ENCODE measurements at places on chromosomes 16 and 17. TPM values are rescaled to one million over a fixed set of nuclear protein-coding genes. Genes with fewer than 3 reads are reported as not detected.
A peak's percentile ranks its signal among the peaks of the same experiment; 100 is the strongest.

CSH1 gene
- total RNA-seq, result not detected

PIPOX gene
- 8.7 TPM for total RNA-seq

KRT25 gene
- not detected for total RNA-seq

DNA sequence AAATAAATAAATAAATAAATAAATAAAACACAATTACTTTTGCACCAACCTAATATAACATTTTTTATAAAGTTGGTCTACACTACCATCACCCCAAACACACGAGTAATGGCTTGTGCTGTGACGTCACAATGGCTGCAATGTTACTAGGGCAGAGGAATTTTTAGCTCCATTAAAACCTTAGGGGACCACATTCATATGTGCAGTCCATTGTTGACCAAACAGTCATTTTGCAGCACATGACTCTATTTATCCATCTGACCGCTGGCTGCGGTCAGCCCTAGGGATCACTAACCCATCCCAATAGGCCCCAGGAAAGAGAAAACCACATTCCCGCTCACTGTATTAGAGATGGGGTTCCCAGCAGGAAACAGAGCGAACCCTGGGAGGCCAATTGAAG, 9.6 kb downstream of the CDH5 start:
- no peaks in the 10 kb centered on the region for H3K4me1 ChIP-seq
- H3K36me3 ChIP-seq, result no peaks in the 10 kb centered on the region
- no peak overlapping the region for H3K27ac ChIP-seq
- peaks cover 1% of the 10 kb centered on the region for H3K27me3 ChIP-seq
- no peak overlapping the region for H3K4me3 ChIP-seq
- DNase-seq, result no peak

GRCh38 chr16:17304106-17304490, 166.7 kb downstream of the XYLT1 start:
- H3K27me3 ChIP-seq, result no peaks in the 10 kb centered on the region
- H3K4me1 ChIP-seq, result peaks cover 21% of the 10 kb centered on the region
- no peak for DNase-seq
- H3K4me3 ChIP-seq, result no peak overlapping the region

DNA sequence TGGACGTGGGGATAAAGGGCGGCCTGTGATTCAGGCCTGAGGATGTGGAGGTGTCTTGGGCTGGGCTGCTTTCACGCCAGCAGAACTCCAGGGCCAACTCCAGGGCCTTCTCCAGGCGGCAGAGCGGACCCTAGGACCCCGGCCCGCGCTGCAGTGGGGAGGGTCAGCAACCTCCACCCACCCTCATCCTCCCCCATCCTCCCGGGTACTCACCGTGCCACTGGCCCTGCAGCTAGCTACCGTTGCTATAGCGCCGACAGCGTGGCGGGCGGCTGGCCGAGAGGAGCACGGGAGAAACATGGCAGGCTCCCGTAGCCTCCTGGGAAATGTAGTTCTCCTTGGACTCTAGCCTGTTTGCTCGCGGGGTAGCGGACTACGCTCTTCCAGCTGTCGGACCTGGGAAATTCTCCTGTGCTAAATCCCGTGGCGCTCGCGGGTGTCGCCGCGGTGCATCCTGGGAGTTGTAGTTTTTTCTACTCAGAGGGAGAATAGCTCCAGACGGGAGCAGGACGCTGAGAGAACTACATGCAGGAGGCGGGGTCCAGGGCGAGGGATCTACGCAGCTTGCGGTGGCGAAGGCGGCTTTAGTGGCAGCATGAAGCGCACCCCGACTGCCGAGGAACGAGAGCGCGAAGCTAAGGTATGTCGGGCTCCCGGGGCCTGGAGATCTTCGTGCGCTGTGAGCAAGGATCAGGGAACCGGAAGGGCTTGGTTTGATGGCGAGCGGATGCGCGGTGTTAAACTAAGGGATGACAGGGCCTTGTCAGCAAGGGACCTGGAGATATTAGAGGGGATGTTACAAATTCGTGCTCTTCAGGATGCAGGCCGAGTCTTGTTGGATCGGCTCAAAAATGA, at the start of the genes FTO and RPGRIP1L:
FTO (plus strand) TSS at position 567 of the 855 bp plus-strand sequence.
RPGRIP1L (minus strand) TSS at position 270 of the 855 bp plus-strand sequence. CDS start 3,136 bp downstream, outside the sequence.
- peak within 1 kb of the TSS; percentile 99 for H3K4me3 ChIP-seq
- peak within 1 kb of the TSS; percentile 97 for H3K27ac ChIP-seq
- H3K36me3 ChIP-seq, result no peaks in the 10 kb centered on the region
- no peaks in the 10 kb centered on the region for H3K27me3 ChIP-seq
- H3K4me1 ChIP-seq, result peaks cover 42% of the 10 kb centered on the region

DNA sequence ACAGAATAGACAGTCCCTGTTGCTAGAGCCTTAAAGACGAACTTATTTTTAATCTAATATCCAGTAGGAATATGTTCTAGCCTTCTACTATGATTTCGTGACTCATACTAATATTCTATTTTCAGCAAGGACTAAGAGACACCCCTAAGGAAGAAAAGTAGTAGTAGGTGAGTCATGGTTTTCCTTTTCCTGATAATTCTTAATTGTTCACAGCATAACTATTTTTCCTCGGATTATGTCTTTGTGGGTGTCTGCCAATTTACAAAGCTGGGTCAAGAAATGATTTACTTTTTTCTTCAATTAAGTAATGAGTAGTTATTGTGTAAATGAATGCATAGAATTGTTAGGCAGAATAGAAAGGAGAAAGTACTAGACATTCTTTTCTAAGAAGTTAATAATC, 292.2 kb downstream of the TOX3 start:
- DNase-seq, result no peak
- no peaks in the 10 kb centered on the region for H3K27me3 ChIP-seq
- H3K4me3 ChIP-seq, result no peak overlapping the region
- H3K4me1 ChIP-seq, result no peaks in the 10 kb centered on the region

DNA sequence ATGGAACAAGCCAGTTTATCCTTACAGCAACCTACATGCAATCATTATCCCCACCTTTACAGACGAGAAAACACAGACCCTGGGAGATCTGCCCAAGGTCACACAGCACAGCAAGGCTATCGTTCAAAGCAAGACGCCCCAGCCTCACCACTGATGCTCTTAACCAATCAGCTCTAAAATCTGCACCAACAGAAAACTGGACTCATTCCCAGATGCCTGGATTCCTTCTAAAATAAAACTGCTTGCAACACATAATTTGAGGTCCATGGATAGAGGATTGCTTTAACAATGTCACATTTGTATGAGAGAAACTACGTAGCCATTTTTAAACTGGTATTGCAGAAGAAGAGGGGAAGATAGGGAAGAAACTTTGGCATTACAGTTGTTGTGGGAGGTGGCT, 6.8 kb downstream of the COTL1 start:
- peak overlapping the region; percentile 91 for H3K27ac ChIP-seq

DNA sequence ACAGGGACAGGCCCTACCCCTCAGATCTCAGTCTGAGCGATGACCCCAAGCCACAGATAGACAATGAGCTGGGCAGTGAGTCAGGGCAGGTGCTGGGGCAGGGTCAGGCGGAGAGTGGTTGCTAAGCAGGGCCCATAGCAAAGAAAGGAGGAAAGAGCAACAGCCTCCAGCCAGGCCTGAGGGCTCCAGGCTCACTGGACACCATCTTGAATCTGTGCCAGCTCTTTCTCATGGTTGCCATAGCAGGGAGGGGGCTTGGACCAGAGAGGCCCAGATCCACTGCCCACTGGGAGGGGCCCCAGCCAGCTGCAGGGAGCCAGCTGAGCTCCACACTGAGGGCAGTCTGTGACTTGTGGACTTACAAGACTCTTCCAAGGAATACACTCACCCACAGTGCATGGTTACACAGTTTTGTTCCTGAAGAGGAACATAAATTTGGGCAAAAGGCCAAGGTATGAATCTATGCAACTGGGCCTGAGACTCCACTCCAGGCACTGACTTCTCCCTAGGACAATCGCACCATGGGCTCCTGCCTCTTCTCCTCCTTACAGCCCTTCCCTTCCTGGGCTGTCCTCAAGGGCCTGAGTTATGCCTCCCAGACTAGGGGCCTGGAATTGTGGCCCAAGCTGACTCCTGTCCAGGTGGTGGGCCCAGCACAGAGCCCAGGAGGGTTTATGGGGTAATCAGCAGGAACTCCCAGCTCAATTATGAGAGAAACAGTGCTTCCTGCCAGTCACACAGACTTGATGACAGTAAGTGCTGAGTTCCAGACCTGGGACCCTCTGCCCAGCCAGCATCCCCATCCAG, 59.9 kb downstream of the BEAN1 start:
- H3K27me3 ChIP-seq, result peaks cover 1% of the 10 kb centered on the region
- DNase-seq, result no peak
- peaks cover 13% of the 10 kb centered on the region for H3K4me1 ChIP-seq
- no peak overlapping the region for H3K4me3 ChIP-seq

DNA sequence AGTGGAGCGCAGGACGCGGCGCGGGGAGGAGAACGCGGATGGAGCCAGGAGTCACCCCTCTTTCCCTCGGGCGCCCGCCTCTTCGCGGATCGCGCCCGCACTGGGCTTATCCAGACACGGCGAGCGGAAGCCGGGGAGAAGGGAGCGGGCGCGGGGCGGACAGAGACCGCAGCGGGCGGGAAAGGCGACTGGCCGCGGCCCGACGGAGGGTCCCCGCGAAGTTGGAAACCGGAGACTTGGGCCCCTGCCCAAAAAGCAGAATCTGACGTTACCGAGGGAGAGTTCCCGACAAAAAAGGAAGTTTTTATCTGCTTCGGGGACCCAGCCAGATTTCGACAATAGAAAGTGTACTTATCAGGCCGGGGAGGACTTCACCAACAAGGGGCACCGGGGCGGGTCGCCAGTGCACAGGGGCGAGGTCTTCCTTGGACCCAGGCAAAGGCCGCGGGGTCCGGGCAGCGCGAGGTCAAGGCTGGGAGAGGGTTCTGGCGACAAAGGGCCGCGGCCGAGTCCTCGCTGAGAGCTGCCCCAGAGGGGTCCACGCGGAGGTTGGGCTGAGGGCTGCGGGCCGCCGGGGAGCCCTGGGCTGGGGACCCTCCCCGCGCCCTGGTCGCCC, 519 bp downstream of the ST6GALNAC2 start:
- DNase-seq, result no peak
- peaks cover 9% of the 10 kb centered on the region for H3K36me3 ChIP-seq
- peaks cover 3% of the 10 kb centered on the region for H3K4me1 ChIP-seq
- H3K27me3 ChIP-seq, result peaks cover 48% of the 10 kb centered on the region

GRCh38 chr17:43879723-43880419, 27.5 kb downstream of the MPP2 start:
- H3K4me1 ChIP-seq, result no peaks in the 10 kb centered on the region
- no peak overlapping the region for H3K4me3 ChIP-seq
- no peak overlapping the region for H3K27ac ChIP-seq
- no peak for DNase-seq
- no peaks in the 10 kb centered on the region for H3K36me3 ChIP-seq

- no peaks in the 10 kb centered on the region for H3K27me3 ChIP-seq
- no peaks in the 10 kb centered on the region for H3K4me1 ChIP-seq
- H3K4me3 ChIP-seq, result no peak overlapping the region
- peaks cover 50% of the 10 kb centered on the region for H3K36me3 ChIP-seq
- H3K27ac ChIP-seq, result peak overlapping the region; percentile 43
- DNase-seq, result no peak
These were observed 22.0 kb upstream of the ARL2BP start for GRCh38 chr16:57223057-57223456.

DNA sequence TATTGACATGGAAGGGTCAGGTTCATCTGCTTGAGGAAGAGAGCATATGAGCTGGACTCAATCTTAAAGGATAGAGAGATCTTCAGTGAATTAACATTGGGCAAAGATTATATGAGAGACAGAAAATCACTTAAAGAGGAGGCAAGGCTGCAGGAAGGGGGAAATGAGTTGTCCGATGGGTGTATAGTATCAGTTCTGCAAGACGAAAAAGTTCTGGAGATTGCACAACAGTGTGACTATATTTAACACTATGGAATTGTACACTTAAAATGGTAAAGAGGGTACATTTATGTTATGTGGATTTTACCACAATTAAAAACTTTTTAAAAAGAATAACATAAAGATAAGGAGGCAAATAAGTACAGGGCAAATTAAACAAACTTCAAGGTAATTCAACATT, 80.7 kb downstream of the HELZ start:
- no peak overlapping the region for H3K4me3 ChIP-seq
- H3K4me1 ChIP-seq, result peaks cover 2% of the 10 kb centered on the region
- no peak overlapping the region for H3K27ac ChIP-seq
- no peak for DNase-seq

DNA sequence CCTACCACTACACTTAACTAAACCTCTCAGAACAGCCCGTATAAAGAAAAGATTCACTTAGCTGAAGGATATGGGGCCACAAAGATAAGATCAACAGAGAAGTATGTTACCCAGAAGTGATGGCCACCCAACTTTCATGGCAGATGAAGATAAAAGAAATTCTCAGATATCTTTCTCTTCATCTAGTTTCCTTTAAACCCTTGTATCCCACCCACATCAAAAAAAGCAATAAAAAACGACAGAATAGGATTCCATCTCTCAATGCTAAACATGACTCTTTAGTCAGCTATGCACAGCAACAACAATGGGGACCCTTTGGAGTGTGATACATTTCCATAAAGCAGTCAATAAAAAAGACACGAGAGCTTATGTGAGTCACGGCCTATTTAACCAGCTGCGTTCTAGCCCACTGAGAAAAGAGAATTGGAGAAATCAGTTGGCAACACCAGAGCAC, 86.6 kb downstream of the SNX11 start:
- H3K27me3 ChIP-seq, result no peaks in the 10 kb centered on the region
- no peak overlapping the region for H3K4me3 ChIP-seq
- peak; percentile 49 for DNase-seq
- peaks cover 47% of the 10 kb centered on the region for H3K4me1 ChIP-seq
- H3K36me3 ChIP-seq, result no peaks in the 10 kb centered on the region

DNA sequence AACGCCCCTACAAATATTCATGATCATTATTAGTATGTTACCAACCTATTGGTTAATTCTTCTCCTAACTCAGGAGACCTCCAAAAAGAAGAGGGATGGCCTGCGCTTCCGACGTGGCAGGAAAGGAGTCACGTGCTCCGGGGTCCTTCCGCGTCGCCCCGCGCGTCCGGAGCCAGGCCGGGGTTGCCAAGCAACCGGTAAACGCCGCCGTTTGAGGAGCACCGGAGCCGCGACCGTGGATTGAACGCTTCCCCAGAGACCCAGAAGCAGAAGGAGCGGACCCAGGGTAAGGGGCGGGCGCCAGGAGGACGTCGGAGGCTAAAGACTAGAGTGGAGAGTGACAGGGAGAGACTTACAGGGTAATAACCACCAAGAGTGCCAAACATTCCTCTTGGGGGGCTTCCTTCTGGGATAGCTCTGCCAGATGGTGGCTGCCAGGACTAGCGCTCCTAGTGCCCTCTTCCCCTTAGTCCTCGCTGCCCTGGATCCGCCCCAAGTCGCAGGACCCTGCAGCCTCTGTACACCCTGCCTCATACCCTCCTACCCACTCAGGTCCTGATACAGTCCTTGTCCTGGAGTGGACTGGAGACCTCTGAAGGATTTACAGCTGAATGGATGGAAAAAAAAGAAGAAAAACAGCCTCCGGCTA, at the start of gene DNAI2:
DNAI2 (plus strand) TSS at position 175 of the 649 bp plus-strand sequence. CDS start 7,584 bp downstream, outside the sequence.
- peak within 1 kb of the TSS; percentile 79 for H3K4me3 ChIP-seq
- DNase-seq, result no peak
- peak within 1 kb of the TSS; percentile 84 for H3K27ac ChIP-seq
- no peaks in the 10 kb centered on the region for H3K36me3 ChIP-seq
- H3K4me1 ChIP-seq, result peaks cover 21% of the 10 kb centered on the region
- H3K27me3 ChIP-seq, result no peaks in the 10 kb centered on the region

DNA sequence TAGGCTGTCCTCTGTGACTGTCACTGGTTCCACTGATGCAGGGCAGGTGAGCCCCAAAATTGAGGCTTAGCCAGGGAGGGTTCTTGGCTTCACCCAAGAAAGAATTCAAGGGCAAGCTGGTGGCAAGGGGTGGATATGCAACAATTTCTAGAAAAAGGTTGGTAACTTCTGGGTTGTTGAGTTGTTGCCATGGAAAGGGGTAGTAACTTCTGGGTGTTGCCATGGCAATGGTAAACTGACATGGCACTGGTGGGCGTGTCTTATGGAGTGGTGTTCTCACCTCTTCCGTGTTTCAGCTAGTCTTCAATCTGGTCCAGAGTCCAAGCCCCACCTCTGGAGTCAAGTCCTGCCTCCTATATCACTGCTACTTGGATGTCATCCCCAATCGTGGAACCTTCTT, 9.5 kb upstream of the GUCY2D start:
- peaks cover 4% of the 10 kb centered on the region for H3K27me3 ChIP-seq

Data from naive thymus-derived CD8-positive, alpha-beta T cell (primary cell).